ENCODE measurements at places on chromosomes 3 and 15. TPM values are rescaled to one million over a fixed set of nuclear protein-coding genes. Genes with fewer than 3 reads are reported as not detected.

Gene CCNB2
- 18.5 TPM for polyA plus RNA-seq

DNA sequence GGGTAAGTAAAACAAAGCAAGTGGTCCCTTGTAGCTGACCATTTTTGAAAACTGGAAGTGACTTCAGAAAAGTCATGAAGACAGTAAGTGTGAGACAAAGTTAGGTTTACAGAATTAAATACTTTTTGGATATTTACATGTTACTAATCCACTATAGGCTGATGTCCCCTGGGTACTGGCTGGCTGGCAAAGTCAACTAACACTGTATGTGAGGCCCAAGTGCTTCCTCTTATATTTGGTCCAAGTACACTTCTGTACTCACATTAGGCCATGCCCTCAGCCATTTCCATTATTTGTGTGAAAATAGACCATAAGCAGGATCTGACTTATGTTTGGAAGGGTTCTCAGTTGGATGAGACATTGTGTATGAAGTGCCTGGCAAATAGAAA lies 5.5 kb upstream of the LEKR1 start:
- peaks cover 15% of the 10 kb centered on the region for H3K4me1 ChIP-seq
- H3K4me3 ChIP-seq, result no peak overlapping the region
- H3K27ac ChIP-seq, result peak overlapping the region; percentile 16
- H3K36me3 ChIP-seq, result no peaks in the 10 kb centered on the region

DNA sequence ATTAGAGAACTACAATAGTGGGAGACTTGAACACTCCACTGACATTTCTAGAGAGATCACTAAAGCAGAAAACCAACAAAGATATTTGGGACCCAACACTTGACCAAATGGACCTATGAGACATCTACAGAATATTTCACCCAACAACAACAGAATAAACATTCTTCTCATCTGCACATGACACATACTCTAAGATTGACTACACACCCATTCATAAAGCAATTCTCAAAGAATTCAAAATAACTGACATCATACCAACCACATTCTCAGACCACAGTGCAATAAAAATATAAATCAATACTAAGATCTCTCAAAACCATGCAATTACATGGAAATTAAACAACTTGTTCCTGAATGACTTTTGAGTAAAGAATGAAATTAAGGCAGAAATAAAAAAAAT lies 473.7 kb downstream of the LPP start:
- H3K27me3 ChIP-seq, result no peaks in the 10 kb centered on the region
- no peak overlapping the region for H3K4me3 ChIP-seq
- peak overlapping the region; percentile 87 for H3K27ac ChIP-seq
- H3K36me3 ChIP-seq, result no peaks in the 10 kb centered on the region

- H3K36me3 ChIP-seq, result no peaks in the 10 kb centered on the region
- H3K27me3 ChIP-seq, result no peaks in the 10 kb centered on the region
- no peak overlapping the region for H3K4me3 ChIP-seq
- H3K4me1 ChIP-seq, result no peaks in the 10 kb centered on the region
Measured at GRCh38 chr3:75171630-75172230, 492.4 kb upstream of the FRG2C start.

DNA sequence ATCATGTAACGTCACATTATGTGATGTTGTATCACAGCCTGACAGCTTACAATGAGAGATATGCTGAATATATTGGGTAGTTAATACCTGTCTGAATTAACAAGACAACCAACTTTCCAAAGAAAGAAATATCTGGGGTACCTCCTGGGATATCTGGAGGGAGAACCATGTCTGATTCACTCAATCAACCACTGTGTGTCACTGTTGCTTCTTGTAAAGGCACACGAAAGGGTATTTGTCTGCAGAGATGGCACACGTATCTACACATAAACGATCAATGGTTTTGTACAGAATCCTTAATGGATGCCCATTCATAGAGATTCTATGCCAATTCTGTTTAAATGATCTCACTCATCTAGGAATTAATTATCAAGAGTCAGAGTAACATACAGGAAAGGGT lies 252.1 kb upstream of the TMCO5A start:
- no peak overlapping the region for H3K4me3 ChIP-seq
- H3K36me3 ChIP-seq, result no peaks in the 10 kb centered on the region
- DNase-seq, result peak; percentile 22
- H3K4me1 ChIP-seq, result no peaks in the 10 kb centered on the region
- no peak overlapping the region for H3K27ac ChIP-seq

DNA sequence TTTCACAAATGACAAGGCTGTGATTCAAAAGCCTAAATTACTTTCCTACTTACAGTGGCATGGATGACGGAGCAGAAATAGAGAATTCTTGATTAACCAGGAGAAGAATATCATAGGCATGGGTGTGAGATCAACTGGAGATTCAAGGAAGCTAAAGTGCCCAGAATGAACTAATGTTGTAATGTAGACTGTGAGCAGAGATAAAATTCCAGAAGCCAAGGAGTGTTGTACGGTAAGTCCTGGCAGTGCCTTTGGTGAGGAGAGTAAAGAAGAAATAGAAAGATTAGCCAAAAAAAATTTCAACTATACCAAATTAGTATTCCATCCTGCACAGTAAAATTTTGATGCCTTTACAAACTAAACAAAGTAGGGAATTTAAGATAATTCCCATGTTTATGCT lies 75.9 kb downstream of the ZBTB20 start:
- no peak for DNase-seq
- H3K4me1 ChIP-seq, result no peaks in the 10 kb centered on the region
- no peak overlapping the region for H3K4me3 ChIP-seq
- no peaks in the 10 kb centered on the region for H3K36me3 ChIP-seq
- H3K27me3 ChIP-seq, result no peaks in the 10 kb centered on the region
- no peak overlapping the region for H3K27ac ChIP-seq

Gene SLC51B
- polyA plus RNA-seq, result 0.98 TPM

Gene ROPN1B
- not detected for polyA plus RNA-seq

Gene DUOXA1
- polyA plus RNA-seq, result not detected

- peak; percentile 95 for DNase-seq
- H3K27ac ChIP-seq, result peak overlapping the region; percentile 66
- peaks cover 23% of the 10 kb centered on the region for H3K4me1 ChIP-seq
- H3K4me3 ChIP-seq, result no peak overlapping the region
- H3K27me3 ChIP-seq, result no peaks in the 10 kb centered on the region
- H3K36me3 ChIP-seq, result no peaks in the 10 kb centered on the region
Measured at GRCh38 chr15:31488437-31489204, 162.0 kb downstream of the KLF13 start.

GRCh38 chr15:101131489-101132389 lies 120.1 kb downstream of the CHSY1 start:
- no peaks in the 10 kb centered on the region for H3K27me3 ChIP-seq
- no peak for DNase-seq
- no peak overlapping the region for H3K27ac ChIP-seq
- H3K4me1 ChIP-seq, result peaks cover 16% of the 10 kb centered on the region

DNA sequence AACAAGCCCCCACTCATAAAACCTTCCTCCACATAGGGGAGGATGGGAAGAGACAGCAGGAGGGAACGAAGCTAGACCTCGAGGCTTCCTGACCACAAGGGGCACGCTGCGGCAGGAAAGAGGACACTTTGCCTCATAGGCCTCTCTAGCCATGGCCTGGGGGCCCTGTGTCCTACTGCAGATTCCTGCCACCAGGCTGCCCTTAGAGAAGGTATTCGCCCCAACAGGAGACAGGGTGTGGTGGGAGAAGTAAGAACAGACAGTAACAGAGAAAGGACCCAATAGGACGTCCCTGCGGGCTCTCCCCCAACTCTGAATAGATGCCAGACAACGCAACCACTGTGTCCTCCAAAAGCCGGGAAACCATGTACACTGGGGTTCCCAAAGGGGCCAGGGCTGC lies 36.8 kb downstream of the ADCY5 start:
- no peaks in the 10 kb centered on the region for H3K4me1 ChIP-seq
- no peak overlapping the region for H3K4me3 ChIP-seq
- H3K27me3 ChIP-seq, result peaks cover 35% of the 10 kb centered on the region

DNA sequence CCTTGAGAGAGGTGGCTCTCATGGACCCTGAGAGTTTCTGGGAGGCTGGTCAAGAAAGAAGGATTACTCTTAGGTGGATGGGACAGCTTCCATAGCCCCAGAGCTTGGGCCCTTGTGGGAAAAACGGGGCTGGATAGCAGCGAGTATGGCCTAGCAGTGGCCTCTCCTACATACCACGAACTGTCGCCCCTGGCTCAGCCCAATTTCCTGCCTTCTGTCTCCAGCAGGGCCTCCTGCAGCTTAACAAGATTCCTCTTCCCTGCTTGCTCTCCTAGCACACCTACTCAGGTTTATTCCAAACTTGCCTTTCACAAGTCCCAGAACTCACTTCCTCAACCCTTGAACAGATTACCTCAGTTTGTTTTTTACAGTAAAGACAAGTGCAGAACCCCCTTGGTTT lies 139.7 kb upstream of the TPM1 start:
- H3K27me3 ChIP-seq, result no peaks in the 10 kb centered on the region
- no peak for DNase-seq
- peaks cover under 1% of the 10 kb centered on the region for H3K4me1 ChIP-seq
- no peak overlapping the region for H3K27ac ChIP-seq

- H3K27me3 ChIP-seq, result no peaks in the 10 kb centered on the region
- no peak within 1 kb of the TSS for H3K4me3 ChIP-seq
- H3K27ac ChIP-seq, result no peak within 1 kb of the TSS
Measured at GRCh38 chr3:139006051-139006716, at the start of gene PRR23A. Gene PRR23A (minus strand): TSS chr3:139006268. CDS start chr3:139006268, 0 bp downstream.

GRCh38 chr3:5231074-5231473 lies 43.6 kb downstream of the EDEM1 start:
- H3K36me3 ChIP-seq, result no peaks in the 10 kb centered on the region
- DNase-seq, result no peak
- no peak overlapping the region for H3K4me3 ChIP-seq
- H3K4me1 ChIP-seq, result no peaks in the 10 kb centered on the region

DNA sequence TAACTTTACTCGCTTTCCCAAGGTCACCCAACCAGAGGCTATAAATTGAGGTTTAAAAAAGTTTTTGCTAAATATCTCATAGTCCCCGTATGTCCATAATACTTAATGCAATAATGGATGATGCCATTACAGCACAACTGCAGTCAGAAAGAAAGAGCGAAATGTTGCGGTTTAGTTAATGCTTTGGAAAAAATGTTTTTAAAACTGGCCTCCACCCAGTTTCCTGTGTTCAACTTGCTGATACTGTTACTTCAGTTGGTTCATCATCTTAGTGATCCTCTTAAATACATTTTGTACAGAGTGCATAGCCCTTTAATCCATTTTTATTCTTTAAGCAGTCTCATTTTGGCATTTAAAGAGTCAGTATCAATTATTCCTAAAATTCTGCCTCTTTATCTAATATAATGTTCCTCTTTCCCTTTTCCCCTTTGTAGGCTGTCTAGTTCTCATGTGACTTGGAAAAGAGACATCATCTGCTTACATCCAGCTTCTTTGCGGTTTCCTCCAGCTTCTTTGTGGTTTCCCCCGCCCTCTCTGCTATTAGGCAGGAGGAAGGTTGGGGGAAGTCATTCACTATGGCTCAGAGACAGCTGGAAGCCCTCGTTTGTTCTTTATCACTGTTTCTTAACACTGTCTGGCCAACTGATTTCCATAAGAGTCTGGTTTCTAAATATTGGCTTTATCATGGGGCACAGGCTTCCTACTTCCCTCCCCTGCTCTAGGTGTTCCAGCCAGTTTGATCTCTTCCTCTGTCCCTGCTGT lies 154.3 kb downstream of the GOLIM4 start:
- H3K36me3 ChIP-seq, result no peaks in the 10 kb centered on the region
- H3K27me3 ChIP-seq, result no peaks in the 10 kb centered on the region
- peak overlapping the region; percentile 37 for H3K27ac ChIP-seq
- H3K4me3 ChIP-seq, result no peak overlapping the region

Gene RLBP1
- not detected for polyA plus RNA-seq

DNA sequence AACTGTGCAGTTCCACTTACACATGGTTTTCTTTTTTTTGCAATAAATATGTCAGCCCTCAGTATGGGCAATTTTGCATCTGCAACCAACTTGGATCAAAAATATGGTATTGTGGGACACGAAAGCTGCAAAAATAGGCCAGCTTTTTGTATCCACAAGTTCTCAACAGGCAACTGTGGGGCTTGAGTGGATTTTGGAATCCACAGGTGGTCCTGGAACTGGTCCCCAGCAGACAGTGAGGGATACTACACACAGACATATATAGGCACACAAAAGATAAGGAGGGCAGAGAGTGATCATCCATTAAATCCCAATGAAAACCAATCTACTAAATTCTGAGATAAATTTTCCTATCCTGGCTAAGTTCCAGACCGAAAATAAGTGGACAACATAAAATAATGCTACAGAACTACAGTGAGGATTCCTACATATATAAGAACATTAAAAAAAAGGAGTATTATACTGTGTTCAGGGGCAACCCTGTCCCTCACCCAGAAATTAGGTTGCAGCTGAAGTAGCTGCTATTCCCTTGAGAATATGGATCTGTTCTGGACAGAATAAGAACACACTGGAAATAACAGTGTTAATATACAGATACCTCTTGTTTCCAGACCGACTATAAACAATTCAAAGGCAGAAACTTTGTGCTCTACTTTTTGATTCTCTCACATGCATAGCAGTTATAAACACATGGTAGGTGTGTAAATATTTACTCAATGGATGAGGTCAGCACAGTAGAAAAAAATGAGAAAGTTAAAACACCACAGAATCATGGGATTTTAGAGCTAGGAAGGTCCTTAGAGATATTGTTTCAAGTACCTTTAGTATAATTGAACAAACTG lies 25.4 kb downstream of the DENND4A start:
- H3K27me3 ChIP-seq, result no peaks in the 10 kb centered on the region
- no peaks in the 10 kb centered on the region for H3K36me3 ChIP-seq
- no peak overlapping the region for H3K27ac ChIP-seq
- H3K4me3 ChIP-seq, result no peak overlapping the region
- no peaks in the 10 kb centered on the region for H3K4me1 ChIP-seq

Gene HRH1
- polyA plus RNA-seq, result 11.2 TPM

Gene AADACL2
- polyA plus RNA-seq, result not detected

- H3K4me3 ChIP-seq, result no peak overlapping the region
- no peak overlapping the region for H3K27ac ChIP-seq
- no peaks in the 10 kb centered on the region for H3K27me3 ChIP-seq
- no peak for DNase-seq
- no peaks in the 10 kb centered on the region for H3K36me3 ChIP-seq
Measured at GRCh38 chr15:53446376-53446775, 313.1 kb downstream of the WDR72 start.

Gene ONECUT1
- polyA plus RNA-seq, result not detected

Gene CELF6
- not detected for polyA plus RNA-seq

- no peaks in the 10 kb centered on the region for H3K36me3 ChIP-seq
- H3K4me3 ChIP-seq, result no peak overlapping the region
- H3K4me1 ChIP-seq, result no peaks in the 10 kb centered on the region
- no peak for DNase-seq
Measured at GRCh38 chr15:40756938-40757337, 1.9 kb upstream of the RMDN3 start.

Gene BLM
- 3.7 TPM for polyA plus RNA-seq

Gene SPCS1
- polyA plus RNA-seq, result 134 TPM

GRCh38 chr15:38073178-38073946 lies 138.9 kb downstream of the TMCO5A start:
- H3K27me3 ChIP-seq, result no peaks in the 10 kb centered on the region
- peak; percentile 60 for DNase-seq
- peak overlapping the region; percentile 74 for H3K27ac ChIP-seq
- H3K4me3 ChIP-seq, result no peak overlapping the region
- H3K36me3 ChIP-seq, result no peaks in the 10 kb centered on the region

- no peaks in the 10 kb centered on the region for H3K36me3 ChIP-seq
- no peak for DNase-seq
- H3K27ac ChIP-seq, result no peak overlapping the region
- H3K4me3 ChIP-seq, result no peak overlapping the region
- no peaks in the 10 kb centered on the region for H3K4me1 ChIP-seq
Measured at GRCh38 chr15:100011235-100011634, 278.0 kb upstream of the LYSMD4 start.

GRCh38 chr15:99565049-99565298 lies 810 bp upstream of the MEF2A start:
- H3K4me3 ChIP-seq, result no peak overlapping the region
- no peak overlapping the region for H3K27ac ChIP-seq
- no peaks in the 10 kb centered on the region for H3K36me3 ChIP-seq
- no peak for DNase-seq
- peaks cover 6% of the 10 kb centered on the region for H3K27me3 ChIP-seq

Gene ROPN1
- not detected for polyA plus RNA-seq

Measured in fibroblast of lung (primary cell).